ENCODE measurements at places on chromosomes 5 and 9.

GRCh38 chr5:55146543-55147151 is 13.3 kb upstream of the GPX8 start:
- peak; percentile 83 for DNase-seq

- no peak for DNase-seq
Observed at GRCh38 chr5:25955337-25955736, 1083.0 kb downstream of the CDH9 start.

- DNase-seq: no peak
Observed at GRCh38 chr5:114148253-114148652, 213.6 kb upstream of the KCNN2 start.

DNA sequence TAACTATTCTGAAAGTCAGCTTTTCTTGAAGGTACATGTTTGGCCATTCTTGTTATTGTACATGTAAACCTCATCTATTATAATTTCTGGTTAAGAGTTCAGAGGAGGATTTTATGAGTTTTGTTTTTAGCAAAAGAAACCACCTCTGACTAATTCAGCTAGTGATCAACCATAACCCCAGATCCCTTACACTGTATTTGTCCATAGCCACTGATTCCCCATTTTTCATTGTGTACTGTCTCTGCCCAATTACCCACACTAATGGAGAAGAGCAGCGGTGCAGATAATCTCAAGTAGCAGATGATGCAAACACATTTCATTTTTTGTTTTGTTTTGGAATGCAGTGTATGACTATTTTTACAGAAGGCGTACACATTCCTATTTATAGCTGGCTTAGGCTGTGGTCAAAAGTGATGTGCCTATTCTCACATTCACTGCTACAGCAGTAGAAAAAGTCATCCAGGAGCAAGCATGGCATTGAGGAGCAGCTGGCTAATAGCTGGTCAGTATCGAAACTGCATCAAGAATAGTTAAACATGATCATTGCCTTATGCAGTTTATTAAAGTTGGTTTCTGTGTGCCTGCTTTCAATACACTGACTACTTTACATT is 988.3 kb downstream of the DTWD2 start:
- DNase-seq: no peak

- no peak for DNase-seq
Observed at GRCh38 chr5:111223101-111223786, 940 bp upstream of the CAMK4 start.

- DNase-seq: no peak
Observed at GRCh38 chr9:78292716-78293497, 4.0 kb upstream of the PSAT1 start.

- no peak for DNase-seq
Observed at GRCh38 chr5:173981185-173981761, 7.7 kb upstream of the C5orf47 start.

DNA sequence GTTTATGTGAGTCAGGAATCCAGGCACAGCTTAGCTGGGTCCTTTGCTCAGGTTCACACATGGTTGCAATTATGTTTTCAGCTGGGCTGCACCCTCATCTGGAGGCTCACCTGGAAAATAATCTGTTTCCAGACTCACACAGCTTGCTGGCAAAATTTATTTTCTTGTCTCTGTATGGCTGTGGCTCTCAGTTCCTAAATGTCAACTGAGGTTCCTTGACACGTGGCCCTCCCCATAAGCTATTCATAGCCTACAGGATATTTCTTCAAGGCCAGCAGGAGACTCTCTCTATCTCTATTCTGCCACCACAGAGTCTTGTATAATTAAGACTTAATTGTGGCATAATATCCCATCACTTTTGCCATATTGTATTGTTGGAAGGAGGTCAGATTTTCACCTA is 732.0 kb downstream of the CDH18 start:
- no peak for DNase-seq

- no peak for DNase-seq
Observed at GRCh38 chr5:9483243-9483642, 62.6 kb downstream of the SEMA5A start.
